CD8-positive, alpha-beta memory T cell (primary cell): ENCODE measurements at places on chromosomes 3 and 15.

GRCh38 chr3:30964612-30965011 lies 70.2 kb upstream of the GADL1 start:
- no peak for DNase-seq

- peak; percentile 10 for DNase-seq
Observed at GRCh38 chr3:58640700-58641372, 25.7 kb downstream of the FAM3D start.

DNA sequence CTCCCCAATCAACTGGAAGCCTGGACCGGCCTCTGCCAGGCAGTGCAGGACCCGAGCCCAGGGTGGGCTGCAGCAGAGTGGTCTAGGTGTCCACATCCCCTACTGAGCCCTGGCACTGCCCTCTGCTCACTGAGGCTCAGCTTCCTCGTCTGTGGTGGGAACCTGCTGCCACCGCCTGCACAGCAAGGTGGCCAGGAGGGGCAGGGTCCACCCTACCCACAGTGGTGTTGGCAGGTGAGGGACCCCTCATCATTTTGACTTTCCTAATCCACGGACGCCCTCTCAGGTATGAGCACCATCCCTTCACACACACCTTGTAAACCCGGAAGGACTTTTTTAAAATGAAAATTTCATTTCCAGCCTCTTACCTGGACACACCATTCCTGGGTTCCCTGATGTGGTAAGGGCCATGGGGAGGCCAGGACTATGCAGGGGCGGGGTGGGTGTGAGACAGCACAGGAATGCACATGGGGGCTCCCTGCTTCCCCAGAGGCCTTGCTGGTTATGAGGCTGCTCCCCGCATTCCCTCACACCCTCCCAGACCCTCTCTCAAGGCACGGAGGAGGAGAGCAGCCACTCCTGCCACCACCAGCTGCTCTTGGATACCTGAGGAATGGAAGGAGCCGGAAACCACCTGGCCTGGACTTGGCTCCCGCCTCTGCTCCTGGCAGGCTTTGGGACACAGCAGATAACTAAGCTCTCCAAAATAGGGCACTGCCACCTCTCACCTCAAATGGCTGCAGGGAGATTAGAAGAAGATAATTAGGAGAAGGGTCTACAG lies 185.9 kb upstream of the TPM1 start:
- DNase-seq: no peak

- no peak for DNase-seq
Observed at GRCh38 chr3:139293665-139294023, 50.2 kb upstream of the MRPS22 start.

- DNase-seq: no peak
Observed at GRCh38 chr15:64762546-64762945, 12.8 kb downstream of the RBPMS2 start.

GRCh38 chr3:157081626-157082210 lies 78.2 kb downstream of the CCNL1 start:
- peak; percentile 81 for DNase-seq
